ENCODE measurements at places on chromosomes 11 and 22.
A peak's percentile ranks its signal among the peaks of the same experiment; 100 is the strongest.

DNA sequence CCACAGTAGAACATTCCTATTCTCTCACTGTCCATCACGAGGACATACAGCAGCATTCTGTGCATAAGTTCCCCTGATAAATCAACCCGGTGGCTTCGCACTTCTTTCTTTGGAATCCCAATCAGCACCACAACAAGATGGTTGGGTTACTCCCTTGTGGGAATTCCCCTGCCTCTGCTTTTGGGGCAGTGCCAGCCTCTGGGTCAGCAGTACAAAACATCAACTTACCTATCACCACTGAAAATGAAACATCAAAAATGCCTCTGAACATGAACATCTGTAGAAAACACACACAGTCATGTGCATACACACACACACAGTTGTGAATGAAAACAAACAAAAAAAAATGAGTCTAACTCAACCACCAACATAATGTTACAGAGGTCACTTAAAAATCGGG lies 79.3 kb downstream of the KCNA4 start:
- no peak for DNase-seq

GRCh38 chr11:34791780-34792542 lies 124.2 kb downstream of the APIP start:
- DNase-seq: no peak

- no peak for DNase-seq
Observed at GRCh38 chr11:73995247-73995646, 12.6 kb upstream of the UCP2 start.

GRCh38 chr11:107413352-107413751 lies 44.3 kb downstream of the CWF19L2 start:
- DNase-seq: no peak

DNA sequence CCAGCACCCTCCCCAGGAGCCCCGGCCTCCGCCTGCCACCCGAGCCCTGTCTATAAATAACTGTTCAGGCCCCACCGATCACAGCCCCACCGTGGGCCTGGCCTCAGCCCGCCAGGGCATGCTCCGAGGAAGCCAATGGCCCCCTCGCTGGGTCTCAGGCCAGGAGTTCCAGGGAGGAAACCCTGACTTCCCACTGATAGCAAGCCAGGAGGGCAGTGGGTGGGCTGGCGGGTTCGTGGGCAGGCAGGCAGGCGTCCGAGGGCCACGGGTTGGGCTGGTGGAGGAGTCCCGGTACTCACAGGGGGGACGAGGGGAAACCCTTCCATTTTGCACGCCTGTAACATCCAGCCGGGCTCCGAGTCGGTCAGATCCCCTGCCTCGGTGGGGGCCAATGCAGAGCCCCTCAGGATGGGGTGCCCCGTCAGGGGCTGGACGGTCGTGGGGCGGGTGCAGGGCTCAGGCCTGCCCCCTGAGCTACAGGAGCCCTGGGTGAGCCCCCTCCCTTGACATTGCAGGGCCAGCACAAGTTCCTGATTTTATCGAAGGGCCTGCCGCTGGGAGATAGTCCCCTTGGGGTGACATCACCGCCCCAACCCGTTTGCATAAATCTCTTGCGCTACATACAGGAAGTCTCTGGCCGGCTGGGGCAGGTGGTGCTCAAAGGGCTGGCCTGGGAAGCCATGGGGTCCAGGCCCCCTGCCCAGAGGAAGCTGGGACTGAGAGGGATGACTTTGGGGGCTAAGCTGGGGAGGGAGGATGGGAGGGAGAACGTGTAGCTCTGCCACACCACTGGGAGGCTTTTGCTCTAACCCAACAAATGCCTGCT lies at the start of gene SPI1:
Gene SPI1 (minus strand): TSS at position 538 of the 826 bp plus-strand sequence. CDS start 194 bp downstream, at position 344.
- DNase-seq: no peak

GRCh38 chr11:117223741-117224689 lies 7.9 kb downstream of the PCSK7 start:
- no peak for DNase-seq

DNA sequence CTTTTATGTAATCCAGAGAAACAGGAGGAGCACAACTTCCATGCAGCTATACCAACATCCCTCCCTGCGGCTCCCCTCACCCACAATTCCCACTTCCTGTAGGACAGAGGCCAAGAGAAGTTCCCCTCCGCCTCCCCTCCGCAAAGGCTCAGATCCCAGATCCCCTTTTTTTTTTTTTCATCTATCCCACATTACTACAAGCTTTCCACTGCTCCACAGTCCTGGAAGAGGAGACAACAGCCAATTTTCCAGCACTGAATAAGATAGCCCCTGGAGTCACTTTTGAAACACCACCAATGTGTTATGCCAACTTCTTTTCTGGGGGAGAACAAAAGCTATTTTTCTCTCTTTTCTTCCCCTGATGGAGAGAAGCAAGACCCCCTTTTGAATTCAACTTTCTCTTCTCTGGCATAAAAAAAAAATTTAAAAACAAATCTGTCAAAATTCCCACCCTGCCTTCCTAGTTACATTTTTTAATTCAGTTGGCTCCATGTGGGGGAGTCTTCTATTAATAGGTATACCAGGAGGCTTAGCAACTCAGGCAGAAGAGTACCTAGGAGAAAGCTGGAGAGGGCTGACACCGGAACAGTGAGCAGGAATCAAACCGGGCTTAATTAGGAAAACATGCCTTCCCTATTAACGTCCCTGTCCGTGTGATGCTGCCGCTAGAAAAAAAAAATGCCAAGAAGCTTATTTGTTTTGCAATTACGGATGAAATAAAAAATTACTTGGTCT lies 543.4 kb downstream of the BUD13 start:
- no peak for DNase-seq

DNA sequence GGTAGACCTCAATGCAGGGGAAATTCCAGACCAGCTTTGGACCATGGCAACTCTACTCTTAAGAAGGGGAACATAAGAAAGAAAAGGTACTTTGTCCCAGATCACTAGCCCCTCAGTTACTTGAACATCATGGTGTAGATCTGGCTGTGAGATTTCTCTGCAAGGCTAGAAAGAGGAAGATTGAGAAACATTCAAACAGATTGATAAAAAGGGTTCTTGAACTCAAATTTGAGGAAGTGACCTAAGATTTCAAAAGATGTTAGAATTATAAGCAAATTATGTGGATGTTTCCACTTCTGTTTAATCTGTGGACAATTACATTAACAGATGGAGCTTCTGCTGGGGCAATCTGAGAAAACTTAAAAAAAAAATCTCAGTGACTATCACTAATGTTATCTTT lies 21.8 kb upstream of the UPB1 start:
- no peak for DNase-seq

GRCh38 chr11:132256528-132257279 lies 886.3 kb downstream of the NTM start:
- no peak for DNase-seq

DNA sequence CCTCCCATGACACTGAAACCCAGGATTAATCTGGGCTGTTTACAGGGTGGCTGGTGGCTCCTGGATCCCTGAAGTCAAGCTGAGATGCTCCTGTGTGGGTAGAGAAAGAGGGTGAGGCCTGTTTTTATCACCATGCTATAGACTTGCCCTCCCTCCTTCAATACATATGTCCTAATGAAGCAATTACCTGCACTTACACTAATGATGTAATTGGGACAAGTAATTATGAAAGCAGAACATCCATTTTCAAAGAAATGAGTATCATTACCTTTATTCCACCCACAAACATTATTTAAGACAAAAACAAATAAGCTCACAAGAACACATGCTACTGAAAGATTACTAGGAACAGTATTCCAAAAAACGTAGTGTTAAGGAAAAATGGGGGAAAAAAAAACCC lies 64.3 kb upstream of the CHRM4 start:
- no peak for DNase-seq

- no peak for DNase-seq
Observed at GRCh38 chr22:50601669-50602337, 1.2 kb downstream of the MAPK8IP2 start.

DNA sequence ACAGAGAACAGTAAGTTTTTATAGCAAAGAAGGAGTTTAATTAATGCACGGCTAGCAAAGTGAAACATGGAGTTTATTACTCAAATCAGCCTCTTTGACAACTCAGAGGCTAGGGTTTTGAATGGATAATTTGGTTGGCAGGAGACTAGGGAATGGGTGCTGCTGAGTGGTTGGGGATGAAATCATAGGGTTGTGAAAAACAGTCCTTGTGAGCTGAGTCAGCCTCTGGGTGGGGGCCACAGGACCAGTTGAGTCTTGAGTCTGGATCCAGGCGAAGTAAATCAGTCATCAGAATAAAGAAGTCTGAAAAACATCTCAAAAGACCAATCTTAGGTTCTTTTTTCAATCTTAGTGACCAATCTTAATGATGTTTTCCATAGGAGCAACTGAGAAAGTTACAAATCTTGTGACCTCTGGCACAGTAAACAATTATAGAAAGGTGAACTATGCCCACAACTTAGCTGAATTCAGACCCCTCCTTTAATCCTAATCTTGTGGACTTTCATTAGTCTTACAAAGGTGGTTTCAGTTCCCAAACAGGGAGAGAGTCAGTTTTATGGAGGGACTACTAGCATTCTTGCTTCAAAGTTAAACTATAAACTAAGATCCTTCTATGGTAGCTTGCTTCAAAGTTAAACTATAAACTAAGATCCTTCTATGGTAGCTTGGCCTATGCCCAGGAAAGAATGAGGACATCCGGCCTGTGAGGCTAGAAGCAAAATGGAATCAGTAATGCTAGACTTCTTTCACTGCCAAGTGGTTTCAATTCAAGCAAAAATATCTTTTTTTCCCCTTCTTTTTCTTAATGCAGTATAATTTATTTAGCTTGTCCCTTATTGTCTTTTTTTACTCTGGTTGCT lies 84.5 kb downstream of the AASDHPPT start:
- DNase-seq: no peak

GRCh38 chr11:101436511-101437142 lies 147.2 kb downstream of the TRPC6 start:
- peak; percentile 28 for DNase-seq

GRCh38 chr11:118449316-118449918 lies 13.1 kb downstream of the KMT2A start:
- DNase-seq: no peak

GRCh38 chr11:36447514-36447913 lies 62.6 kb downstream of the TRAF6 start:
- DNase-seq: no peak

GRCh38 chr11:117010808-117011540 lies 87.3 kb downstream of the SIK3 start:
- no peak for DNase-seq

GRCh38 chr11:3000032-3000961 lies 8.2 kb upstream of the NAP1L4 start:
- DNase-seq: no peak

GRCh38 chr11:96065379-96065778 lies 141.5 kb upstream of the MTMR2 start:
- DNase-seq: no peak

- DNase-seq: no peak
Observed at GRCh38 chr22:29830585-29830984, 7.5 kb downstream of the ASCC2 start.

DNA sequence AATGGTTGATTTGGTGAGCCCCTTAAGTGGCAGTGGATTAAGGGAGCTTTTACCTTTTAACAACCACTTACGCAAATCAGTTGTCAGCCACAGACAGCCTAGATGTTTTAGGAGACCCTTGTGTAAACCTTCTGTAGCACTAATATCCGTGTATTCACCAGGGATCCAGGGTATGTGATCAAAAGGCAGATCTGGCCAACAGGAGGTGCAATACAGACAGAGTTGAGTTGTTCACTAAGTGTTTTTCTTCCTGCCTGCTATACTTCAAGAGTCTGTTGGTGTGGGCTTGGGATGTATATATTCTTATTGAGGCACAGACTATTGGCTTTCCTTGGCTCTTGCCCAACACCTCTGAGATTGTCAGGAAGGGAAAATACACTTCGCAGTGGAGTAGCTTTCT lies 175.1 kb downstream of the FAT3 start:
- DNase-seq: no peak

DNA sequence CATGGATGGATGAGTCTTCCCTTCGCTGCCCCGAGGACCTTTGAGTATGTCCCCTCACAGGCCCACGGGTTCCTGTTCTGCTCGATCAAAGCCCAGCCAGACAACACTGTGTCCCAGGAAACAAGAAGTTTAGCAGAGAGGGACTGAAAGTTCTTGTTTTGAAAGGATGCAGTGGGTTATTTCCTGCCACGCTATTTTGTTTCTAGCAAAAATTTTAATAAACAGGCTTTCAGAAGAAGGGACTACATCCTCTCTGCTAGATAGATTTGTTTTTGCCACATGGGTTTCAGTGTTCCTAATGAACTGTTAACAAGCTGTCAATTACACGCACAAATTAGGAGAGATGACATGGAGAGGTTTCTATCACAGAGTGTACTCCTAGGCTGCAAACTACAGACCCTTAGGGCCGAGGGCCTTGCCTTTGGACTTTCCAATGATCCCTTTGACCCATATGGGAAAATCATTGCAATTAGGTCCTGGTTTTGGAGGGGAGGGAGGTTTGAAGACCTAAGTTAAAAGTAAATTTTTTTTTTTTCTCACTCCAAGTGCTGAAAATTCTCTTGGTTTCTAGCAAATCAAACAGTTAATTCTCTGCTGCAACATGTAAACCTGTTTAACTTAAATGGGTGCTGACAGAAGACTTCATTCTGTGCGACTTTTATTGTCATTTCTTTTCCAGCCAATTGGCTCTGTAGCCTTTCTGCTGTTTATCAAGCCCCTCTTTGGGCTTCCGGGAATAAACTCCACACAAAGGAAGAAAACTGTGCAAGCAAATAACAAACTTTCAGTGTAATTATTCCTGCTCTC lies 81.4 kb downstream of the RCN1 start:
- DNase-seq: no peak

DNA sequence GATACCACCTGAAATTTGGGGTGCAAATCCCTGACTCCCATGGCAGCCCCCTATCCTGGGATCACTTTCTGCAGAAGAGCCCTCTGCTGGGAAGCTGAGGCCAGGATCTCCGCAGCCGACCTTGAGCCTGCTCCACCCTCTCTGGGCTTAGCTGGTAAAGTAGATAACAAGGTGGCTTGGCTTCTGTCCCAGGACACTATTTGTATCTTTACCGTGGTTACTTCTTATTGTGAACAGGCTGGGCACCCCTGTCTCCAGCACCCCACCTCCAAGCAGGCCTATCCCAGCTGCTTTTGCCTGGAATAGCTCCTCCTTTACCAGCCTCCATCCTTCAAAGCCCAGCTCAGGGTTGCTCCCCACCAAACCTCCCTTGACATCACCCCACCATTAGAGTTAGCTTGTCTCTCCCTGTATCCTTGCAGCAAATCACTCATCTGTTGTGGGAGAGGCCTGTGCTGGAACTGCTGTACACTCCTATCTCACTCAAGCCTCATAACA lies 35.2 kb upstream of the P2RY2 start:
- DNase-seq: no peak

GRCh38 chr11:76159983-76160661 lies 46.2 kb downstream of the WNT11 start:
- no peak for DNase-seq

DNA sequence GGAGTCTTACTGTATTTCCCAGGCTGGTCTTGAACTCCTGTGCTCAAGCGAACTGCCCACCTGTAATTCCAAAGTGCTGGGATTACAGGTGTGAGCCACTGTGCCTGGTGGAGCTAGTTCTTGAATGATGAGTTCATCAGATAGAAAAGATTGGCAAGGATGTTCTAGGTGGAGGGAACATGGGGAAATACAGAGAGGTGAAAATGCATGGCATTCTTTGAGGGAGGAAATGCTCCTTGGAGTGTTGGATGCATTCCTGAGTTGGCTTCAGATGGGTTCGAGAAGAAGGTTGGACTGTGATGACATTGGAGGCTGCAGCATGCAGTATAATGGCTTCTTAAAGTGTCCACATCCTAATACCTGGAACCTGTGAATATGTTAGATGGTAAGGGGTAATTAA lies 4.4 kb downstream of the DDX10 start:
- DNase-seq: no peak

Data from right renal pelvis (tissue), 4 donors.